Sigmoid colon (tissue), 7 donors: ENCODE measurements at places on chromosomes 16 and 17.

DNA sequence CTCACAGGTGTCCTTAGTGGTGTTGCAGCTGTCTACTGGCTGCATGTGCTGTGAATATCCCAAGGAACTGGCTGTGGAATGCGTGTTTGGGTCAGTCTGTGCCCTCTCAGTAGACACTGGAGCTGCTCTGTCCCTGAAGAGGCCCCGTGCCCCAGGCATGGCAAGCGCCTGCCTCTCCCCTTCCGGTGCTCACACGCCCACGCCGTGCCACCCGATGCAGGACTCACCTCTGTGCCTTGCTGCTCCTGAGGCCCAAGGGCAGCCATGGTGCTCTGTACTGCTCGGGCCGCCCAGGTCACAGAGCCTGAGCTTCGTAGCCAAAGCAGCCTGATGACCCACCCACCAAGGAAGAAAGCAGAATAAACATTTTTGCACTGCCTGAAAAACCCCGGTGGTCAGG, 10.0 kb downstream of the RGS11 start:
- no peak overlapping the region for H3K27ac ChIP-seq
- H3K27me3 ChIP-seq: no peaks in the 10 kb centered on the region
- H3K4me3 ChIP-seq: no peak overlapping the region
- no peaks in the 10 kb centered on the region for H3K4me1 ChIP-seq

DNA sequence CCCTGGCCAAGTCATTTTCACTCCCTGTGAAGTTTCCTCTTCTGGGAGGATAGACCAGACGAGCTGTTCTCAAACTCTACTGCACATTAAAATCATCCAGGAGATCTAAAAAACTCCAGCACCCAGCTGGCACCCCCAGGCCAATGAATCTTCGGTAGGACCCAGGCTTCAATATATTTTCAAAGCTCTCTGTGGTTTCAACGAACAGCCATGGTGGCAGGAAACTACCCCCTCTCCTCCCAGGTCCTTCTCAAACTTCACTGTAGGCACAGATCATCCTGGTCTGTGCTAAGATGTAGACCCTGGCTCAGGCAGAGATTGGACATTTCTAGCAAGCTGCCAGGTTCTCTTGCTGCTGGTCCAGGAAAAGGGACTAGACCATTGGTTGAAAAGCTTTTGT, 38.7 kb upstream of the GRIN2A start:
- no peaks in the 10 kb centered on the region for H3K27me3 ChIP-seq
- no peaks in the 10 kb centered on the region for H3K36me3 ChIP-seq
- DNase-seq: no peak
- H3K4me1 ChIP-seq: no peaks in the 10 kb centered on the region
- H3K27ac ChIP-seq: no peak overlapping the region

DNA sequence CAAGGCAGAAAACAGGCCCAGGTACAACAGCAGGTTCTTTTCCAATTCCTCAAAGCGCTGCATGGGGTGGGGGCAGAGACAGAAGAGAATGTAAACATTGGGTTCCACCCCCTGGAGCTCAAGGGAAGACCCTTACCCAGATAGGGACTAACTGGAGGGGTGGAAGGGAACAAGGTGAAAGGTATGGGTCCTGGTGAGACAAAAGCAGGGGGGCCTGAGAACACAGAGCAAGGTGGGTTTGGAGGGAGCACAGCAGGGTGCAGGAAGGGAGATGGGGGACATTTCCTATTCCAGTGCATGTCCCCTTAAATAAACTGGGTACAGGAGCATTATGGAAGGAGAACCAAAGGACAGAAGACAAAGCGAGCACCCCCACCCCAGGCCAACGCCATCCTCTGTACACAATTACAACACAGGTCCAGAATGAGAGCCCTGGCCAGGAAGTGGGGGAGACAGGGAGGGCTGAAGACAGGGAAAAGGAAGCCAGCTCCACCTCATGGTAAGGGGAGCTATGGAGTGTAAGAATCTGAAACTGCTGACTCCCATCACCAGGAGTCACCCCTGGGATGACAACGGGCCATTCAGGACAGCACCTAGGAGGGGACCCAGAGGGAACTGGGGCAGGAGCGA, 2.1 kb upstream of the CD2BP2 start:
- no peak overlapping the region for H3K4me3 ChIP-seq
- H3K4me1 ChIP-seq: no peaks in the 10 kb centered on the region
- peaks cover 37% of the 10 kb centered on the region for H3K36me3 ChIP-seq
- H3K27me3 ChIP-seq: no peaks in the 10 kb centered on the region
- peak overlapping the region; percentile 93 for H3K27ac ChIP-seq

DNA sequence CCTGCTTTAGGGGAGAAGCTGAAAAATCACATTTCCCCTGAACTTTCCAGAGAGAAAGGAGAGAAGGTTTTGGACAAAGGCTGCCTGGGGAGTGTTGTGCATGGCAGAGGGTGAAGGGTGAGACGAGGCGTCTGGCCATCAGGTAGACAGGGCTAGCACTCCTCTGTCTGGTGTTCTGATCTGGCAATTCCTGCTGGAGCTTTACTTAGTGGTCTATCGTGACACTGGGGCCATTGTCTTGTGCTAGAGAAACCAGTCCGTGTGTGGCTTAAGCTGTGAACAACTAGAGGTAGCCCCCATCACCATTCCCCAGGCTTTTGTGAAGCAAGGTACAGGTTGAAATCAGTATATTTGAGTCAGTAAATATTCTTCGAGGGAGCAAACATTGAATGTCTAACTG, 8.5 kb downstream of the RHBDL3 start:
- no peaks in the 10 kb centered on the region for H3K36me3 ChIP-seq
- DNase-seq: no peak
- peaks cover 59% of the 10 kb centered on the region for H3K27me3 ChIP-seq
- no peaks in the 10 kb centered on the region for H3K4me1 ChIP-seq
- no peak overlapping the region for H3K27ac ChIP-seq

DNA sequence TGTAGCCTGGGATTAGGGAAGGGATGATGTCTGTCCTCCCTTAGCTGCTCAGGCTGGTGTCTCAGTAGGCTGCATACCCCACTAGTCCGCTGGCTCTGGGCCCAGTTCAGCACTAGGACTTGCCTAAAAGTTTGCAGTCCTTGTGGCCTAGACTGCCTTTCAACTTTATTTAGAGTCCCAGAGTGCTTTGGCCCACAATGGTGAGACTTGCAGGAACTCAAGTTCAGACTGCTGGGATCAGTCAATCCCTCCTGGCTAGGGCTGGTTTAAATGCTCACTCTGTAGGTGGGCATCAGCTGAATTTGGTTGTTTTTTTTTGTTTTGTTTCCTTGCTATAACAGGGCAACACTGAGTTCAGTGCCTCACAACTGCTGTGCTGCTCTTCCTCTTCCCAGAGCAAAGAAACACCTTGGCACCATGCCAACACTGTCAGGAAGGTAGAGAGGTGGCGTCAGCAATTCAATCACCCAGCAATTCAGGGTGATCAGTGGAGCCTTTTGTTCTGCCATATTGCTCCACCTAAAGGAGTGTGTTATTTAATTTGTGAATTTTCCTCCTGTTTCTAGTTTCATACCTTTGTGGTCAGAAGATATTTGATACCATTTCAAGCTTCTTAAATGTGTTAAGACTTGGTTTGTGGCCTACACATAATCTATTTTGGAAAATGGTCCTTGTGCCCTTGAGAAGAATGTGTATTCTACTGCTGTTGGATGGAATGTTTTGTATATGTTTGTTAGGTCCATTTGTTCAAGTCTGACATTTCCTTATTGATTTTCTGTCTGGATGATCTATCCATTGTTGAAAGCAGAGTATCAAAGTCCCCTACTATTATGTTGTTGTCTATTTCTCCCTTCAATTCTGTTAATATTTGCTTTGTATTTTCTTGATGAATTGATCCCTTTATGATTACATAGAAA, 284.0 kb upstream of the PMFBP1 start:
- no peak for DNase-seq
- H3K27me3 ChIP-seq: no peaks in the 10 kb centered on the region
- H3K4me1 ChIP-seq: no peaks in the 10 kb centered on the region
- no peaks in the 10 kb centered on the region for H3K36me3 ChIP-seq
- no peak overlapping the region for H3K4me3 ChIP-seq

GRCh38 chr17:62703261-62703775, 75.8 kb downstream of the MRC2 start:
- H3K36me3 ChIP-seq: no peaks in the 10 kb centered on the region
- no peaks in the 10 kb centered on the region for H3K27me3 ChIP-seq
- H3K27ac ChIP-seq: peak overlapping the region; percentile 72
- H3K4me3 ChIP-seq: no peak overlapping the region
- peak; percentile 73 for DNase-seq

DNA sequence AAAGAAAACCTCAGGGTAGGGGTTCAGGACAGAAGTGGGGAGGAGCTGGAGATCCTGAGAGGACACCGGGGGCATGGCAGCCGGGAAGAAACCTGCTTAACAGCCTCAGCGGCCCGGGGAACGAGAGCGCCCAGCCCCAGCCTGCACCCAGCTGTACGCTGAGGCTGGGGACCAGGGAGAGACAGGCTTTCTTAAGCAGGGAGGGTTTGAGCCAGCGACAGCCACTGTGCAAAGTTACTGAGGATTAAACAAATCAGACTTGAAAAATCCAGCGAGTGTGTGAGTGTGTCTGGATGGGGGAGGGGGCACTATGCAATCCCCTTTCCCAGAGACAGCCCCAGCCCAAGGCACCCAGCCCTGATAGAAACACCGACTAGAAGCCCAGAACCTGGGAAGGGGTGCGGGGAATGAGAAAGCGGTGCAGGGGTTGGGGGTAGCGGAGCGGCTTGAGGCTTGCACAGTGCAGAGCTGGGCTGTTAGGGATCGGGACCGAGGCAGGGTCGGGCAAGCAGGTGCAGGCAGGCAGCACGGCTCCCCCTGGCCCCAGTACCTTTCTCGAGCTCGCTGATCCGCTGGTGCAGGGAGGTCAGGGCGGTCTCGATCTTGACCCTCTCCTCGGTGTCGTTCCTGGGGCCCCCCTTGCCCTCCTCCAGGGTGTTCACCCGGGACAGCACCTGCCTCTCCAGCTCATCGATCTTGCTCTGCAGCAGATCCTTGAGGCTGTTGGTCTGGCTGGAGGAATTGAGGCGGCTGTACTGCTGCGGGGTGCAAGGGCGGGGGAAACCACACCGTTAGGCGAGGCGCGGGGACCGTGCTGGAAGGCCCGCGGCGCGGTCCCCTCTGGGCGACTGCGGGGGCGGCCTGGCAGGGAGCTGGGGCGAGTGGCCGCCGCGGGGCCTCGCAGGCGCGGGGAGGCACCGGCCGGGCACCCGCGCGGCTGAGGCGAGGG, 1.2 kb downstream of the NPTX1 start:
- DNase-seq: no peak
- H3K36me3 ChIP-seq: no peaks in the 10 kb centered on the region
- H3K4me1 ChIP-seq: peaks cover 53% of the 10 kb centered on the region
- peak overlapping the region; percentile 85 for H3K27ac ChIP-seq
- peak overlapping the region; percentile 54 for H3K4me3 ChIP-seq

- DNase-seq: no peak
- peaks cover 16% of the 10 kb centered on the region for H3K4me1 ChIP-seq
- peaks cover 4% of the 10 kb centered on the region for H3K36me3 ChIP-seq
- H3K27me3 ChIP-seq: no peaks in the 10 kb centered on the region
Measured at GRCh38 chr16:23676924-23677480, 1.7 kb upstream of the PLK1 start.

DNA sequence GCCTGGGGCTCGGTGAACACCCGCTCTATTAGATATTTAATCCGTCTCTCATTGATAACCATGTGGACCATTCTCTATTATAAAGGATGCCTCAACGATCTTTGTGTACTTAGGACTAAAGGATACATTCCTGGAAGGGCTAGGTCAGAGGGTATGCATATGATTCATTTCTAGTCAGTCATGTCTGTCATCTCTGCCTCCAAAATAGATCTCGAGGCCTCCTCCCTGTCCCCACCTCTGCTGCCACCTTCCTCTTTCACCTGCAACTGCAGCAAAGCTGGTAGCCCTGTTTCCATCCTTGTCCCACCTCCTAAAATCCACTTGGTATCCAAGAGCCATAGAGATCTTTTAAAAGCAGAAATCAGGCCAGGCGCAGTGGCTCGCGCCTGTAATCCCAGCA, 121.5 kb downstream of the KATNIP start:
- no peaks in the 10 kb centered on the region for H3K4me1 ChIP-seq
- H3K27ac ChIP-seq: no peak overlapping the region
- H3K4me3 ChIP-seq: no peak overlapping the region
- H3K27me3 ChIP-seq: no peaks in the 10 kb centered on the region

- H3K27ac ChIP-seq: no peak overlapping the region
- no peaks in the 10 kb centered on the region for H3K36me3 ChIP-seq
- no peaks in the 10 kb centered on the region for H3K4me1 ChIP-seq
Measured at GRCh38 chr17:5883775-5884665, 186.2 kb upstream of the WSCD1 start.

DNA sequence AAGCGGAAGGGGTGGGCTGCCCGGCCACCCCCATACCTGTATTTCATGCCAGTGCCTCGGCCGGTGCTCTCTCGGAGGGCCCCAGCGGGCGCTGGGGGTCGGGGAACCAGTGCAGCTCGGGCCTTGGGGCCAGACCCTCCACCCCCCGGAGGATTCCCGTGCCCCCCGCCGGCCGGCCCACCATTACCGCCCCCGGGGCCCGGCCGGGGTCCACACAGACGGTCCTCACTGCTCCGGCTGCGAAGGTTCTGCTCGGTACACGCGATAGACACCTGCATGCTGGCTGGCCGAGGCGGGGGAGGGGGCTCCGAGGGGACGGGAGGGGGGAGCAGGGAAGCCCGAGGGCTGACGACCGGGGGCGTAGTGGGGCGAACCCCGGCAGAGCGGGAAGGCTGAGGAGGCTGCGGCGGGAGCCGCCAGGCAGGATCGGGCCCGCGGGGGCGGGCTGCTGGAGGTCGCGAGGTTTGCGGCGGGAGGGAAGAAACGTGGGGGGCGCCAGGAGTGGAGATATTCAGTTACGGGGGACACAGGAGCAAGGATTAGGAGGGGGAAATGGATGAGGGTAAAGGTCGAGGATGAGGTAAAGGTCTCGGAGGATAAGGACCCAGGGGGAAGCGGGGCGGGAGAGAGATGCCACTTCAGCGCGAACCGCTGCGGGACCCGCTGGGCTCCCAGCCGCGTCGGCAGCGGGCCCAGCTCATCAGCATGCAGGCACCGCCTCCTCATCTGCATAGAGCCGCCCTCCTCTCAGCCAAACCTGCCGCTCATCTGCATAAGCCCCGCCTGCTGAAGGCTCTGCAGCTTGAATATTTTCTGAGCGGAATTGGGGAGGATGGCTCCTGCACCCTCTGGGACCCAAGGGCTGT, at the start of gene KCNAB3:
KCNAB3 (minus strand) TSS at position 699 of the 866 bp plus-strand sequence; CDS start at position 278, 421 bp downstream.
- peak within 1 kb of the TSS; percentile 23 for H3K4me3 ChIP-seq
- peak; percentile 79 for DNase-seq
- no peak within 1 kb of the TSS for H3K27ac ChIP-seq
- H3K36me3 ChIP-seq: no peaks in the 10 kb centered on the region
- H3K4me1 ChIP-seq: peaks cover 22% of the 10 kb centered on the region
- H3K27me3 ChIP-seq: peaks cover 20% of the 10 kb centered on the region

DNA sequence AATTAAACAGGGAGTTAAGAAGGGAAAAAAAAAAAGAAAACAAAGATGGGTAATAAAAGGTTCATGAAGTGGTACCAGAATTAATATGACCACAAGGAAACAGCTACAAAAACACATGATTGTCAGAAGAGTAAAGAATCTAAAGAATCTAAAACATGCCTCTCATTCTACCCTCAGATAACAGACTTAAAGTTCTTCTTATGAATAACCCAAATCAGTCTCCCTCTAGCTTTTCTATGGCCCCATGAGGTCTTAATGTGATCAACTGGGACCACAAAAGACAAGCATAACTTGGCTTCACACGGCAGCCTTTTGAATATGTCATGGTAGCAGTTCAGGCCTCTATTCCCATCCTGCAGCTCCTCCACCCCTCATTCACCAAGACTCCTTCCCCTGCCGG, 6.9 kb downstream of the MYH10 start:
- no peaks in the 10 kb centered on the region for H3K36me3 ChIP-seq
- no peak overlapping the region for H3K27ac ChIP-seq
- no peaks in the 10 kb centered on the region for H3K4me1 ChIP-seq
- H3K4me3 ChIP-seq: no peak overlapping the region

GRCh38 chr17:3889325-3890012, 3.4 kb downstream of the CAMKK1 start:
- peak; percentile 82 for DNase-seq
- peak overlapping the region; percentile 89 for H3K27ac ChIP-seq
- H3K36me3 ChIP-seq: peaks cover 10% of the 10 kb centered on the region
- no peak overlapping the region for H3K4me3 ChIP-seq
- peaks cover 73% of the 10 kb centered on the region for H3K4me1 ChIP-seq
